Activated CD8-positive, alpha-beta memory T cell treated with anti-CD3 and anti-CD28 coated beads, Interleukin-2, amount 10 ng/mL, durations not matched to agents 7 days and 5 days (primary cell): ENCODE measurements at places on chromosomes 7 and 10. TPM values are rescaled to one million over a fixed set of nuclear protein-coding genes. Genes with fewer than 3 reads are reported as not detected.

Gene HYAL4
- total RNA-seq, result not detected

Gene WDFY4
- total RNA-seq, result not detected

- no peak for DNase-seq
These were observed 263.7 kb downstream of the IPMK start for GRCh38 chr10:58003945-58004344.

DNA sequence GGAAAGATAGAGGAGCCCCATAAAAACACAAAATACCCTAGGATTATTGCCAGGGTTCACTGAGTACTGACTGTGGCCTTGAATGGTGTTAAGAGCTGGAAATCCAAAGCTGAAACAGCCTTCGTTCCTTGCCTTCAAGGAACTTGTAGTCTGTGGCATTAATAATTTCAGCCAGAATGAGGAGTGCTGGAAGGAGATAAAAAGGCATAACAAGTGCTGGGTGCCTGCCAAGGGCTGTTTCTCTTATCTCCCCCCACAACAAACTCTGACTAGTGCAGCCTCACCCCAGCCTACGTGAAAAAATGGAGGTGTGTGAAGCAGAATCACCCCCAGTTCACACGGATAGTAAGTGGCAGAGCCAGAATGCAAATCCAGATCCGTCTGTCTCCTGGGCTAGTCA, 199.1 kb upstream of the LYZL2 start:
- no peak for DNase-seq

GRCh38 chr7:133081119-133081598, 731 bp downstream of the CHCHD3 start:
- DNase-seq, result peak; percentile 42

DNA sequence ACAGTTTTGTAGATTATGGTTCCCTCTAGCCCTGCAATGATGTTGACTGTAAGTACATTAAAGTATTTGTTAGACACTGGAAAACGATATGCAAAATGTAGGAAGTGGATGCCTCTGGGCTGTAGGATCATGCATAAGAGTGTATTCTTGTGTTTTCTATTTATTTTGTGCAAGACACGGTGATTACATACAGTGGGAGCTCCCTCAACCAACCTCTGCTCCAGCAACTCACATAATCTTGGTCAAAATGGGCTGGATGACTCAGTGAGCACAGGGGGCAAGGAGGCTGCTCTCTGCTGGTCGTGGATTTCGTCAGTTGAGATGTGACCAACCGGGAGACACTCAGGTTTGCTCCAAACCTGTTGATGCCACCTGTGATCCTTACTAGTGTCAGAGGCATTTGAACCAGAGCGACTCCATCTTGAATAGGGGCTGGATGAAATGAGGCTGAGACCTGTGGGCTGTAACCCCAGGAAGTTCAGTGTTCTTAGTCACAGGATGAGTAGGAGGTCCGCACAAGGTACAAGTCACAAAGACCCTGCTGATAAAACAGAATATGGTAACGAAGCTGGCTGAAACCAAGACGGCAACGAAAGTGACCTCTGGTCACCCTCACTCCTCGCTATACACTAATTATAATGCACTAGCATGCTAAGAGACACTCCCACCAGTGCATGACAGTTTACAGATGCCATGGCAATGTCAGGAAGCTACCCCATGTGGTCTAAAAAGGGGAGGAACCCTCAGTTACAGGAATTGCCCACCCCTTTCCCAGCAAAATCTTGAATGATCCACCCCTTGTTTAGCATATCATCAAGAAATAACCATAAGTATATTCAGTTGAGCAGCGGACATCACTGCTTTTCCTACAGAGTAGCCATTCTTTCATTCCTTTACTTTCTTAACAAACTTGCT, 56.4 kb upstream of the FAM20C start:
- no peak for DNase-seq

DNA sequence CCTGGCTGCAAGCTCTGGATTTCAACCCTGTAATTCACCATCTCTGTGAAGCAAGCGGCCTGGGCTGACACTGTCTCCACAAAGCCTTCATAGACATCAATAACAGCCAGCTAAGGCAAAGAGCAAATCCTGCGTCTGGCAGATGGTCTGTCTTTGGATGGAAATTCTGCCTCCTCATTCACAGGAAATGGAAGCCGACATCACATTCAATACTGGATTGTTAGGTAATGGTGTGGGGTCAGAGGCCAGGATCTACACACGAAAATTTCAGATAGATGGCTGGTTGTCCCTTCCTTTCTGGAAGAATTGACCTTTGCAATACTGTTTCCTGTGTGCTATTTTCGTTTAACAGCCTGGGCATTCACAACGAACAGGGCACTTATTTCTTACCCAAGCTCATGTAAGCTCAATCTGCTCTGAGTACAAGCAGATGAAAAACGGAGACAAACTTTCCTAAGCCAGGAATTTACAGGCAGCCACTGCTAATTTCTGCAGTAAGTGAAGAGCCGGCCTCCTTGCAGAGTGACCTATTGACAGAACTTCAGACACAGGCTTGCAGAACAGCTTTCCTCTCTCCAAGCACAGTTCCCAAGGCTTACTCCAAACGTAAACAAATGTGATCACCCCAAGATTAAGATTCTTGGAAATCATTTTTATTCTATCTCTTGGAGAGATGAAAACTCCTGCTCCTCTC, 3.1 kb upstream of the ADAM12 start:
- DNase-seq, result no peak

DNA sequence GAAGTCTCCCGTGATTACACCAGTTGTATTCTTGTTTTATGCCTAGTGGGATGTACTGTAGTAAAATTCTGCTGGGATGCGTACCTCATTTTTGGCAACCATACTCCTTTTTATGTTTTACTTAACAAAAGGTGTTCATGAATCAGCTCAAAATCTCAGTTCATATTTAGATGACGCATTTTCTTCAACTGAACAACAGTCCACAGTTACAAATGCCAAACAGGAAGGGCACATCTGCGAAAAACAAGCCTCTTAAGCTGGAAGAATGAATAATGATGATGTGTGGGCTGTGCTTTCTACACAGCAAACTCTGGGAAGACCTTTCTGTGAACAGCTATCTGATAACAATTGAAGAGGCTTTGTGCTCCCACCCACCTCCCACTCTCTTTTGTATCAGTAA, 68.4 kb upstream of the NRBF2 start:
- DNase-seq, result no peak
